ENCODE measurements at places on chromosomes 1 and 21. TPM values are rescaled to one million over a fixed set of nuclear protein-coding genes. Genes with fewer than 3 reads are reported as not detected.

The NID1 gene
- total RNA-seq: 242 TPM

The BMP8A gene
- total RNA-seq: 0.83 TPM

The LCE1C gene
- total RNA-seq: not detected

The CFHR5 gene
- not detected for total RNA-seq

The FDPS gene
- 73.7 TPM for total RNA-seq

The CCT3 gene
- 155 TPM for total RNA-seq

The PADI2 gene
- total RNA-seq: 1.1 TPM

The EPHA2 gene
- total RNA-seq: 6.4 TPM

The LRRC38 gene
- not detected for total RNA-seq

The FCRL1 gene
- not detected for total RNA-seq

The ATF6 gene
- 26.3 TPM for total RNA-seq

The DCST2 gene
- 0.36 TPM for total RNA-seq

The OVAAL gene
- not detected for total RNA-seq

The ARHGAP30 gene
- 7.1 TPM for total RNA-seq

The RAB3B gene
- 3.9 TPM for total RNA-seq

The RGSL1 gene
- not detected for total RNA-seq

The CASQ2 gene
- total RNA-seq: 110 TPM

The CD5L gene
- total RNA-seq: not detected

The ERG gene
- 5.7 TPM for total RNA-seq

The FMOD gene
- 64.5 TPM for total RNA-seq

Data from sigmoid colon (tissue), 7 donors.